ENCODE measurements at places on chromosomes 6 and 20.
A peak's percentile ranks its signal among the peaks of the same experiment; 100 is the strongest.

GRCh38 chr6:143937668-143937970 is 70.4 kb downstream of the PLAGL1 start:
- no peaks in the 10 kb centered on the region for H3K36me3 ChIP-seq
- H3K4me1 ChIP-seq, result no peaks in the 10 kb centered on the region
- no peak for DNase-seq
- H3K4me3 ChIP-seq, result no peak overlapping the region
- no peak overlapping the region for H3K27ac ChIP-seq

DNA sequence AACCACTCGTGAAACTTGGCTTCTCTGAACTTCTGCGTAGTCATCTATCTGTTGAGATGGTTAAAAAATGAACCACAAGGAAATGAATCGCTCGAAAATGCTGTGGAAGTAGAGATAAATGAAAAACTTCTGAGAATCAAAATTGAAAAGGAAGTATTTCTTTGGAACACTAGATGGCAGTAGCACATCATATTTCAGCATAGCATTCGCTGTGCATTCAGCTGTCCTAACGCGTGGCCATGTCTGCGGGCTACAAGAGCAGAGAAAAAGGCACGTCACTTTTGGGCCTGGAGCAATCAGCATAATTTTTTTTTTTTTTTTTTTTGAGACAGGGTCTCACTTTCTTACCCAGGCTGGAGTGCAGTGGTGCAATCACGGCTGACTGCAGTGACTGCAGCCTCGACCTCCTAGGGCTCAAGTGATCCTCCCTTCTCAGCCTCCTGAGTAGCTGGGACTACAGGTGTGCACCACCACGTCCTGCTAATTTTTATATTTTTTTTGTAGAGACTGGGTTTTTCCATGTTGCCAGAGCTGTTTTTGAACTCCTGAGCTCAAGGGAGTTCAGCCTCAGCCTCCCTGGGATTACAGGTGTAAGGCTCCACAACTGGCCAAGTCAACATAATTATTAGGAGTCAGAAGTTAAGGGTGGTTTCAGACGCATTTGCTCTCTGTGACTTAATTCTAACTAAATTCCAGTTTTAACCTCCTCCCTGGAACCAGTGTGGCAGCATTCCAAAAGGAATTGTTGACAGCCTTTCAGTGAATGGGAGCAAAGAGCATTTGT is 8.8 kb upstream of the PERP start:
- H3K36me3 ChIP-seq, result no peaks in the 10 kb centered on the region
- H3K27me3 ChIP-seq, result peaks cover 15% of the 10 kb centered on the region
- DNase-seq, result no peak
- H3K27ac ChIP-seq, result no peak overlapping the region
- H3K4me1 ChIP-seq, result no peaks in the 10 kb centered on the region

DNA sequence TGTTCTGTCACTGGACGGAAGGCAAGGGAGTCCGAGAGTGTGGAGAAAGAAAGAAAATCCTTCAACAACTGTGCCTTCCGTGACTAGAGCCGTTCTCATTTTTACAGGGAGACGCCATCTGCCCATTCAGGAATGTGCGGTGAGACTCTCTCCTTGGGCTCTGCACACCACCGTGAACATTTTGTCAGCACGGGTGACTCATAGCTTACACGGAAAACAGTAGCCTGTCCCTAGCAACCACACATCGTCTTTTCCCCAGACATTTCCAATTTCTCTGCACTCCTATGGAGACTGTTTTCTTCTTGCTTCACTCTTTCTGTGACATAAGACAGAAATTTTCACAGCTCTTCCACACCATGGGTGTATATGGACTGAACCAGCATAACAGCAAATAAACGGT is 55.1 kb downstream of the TBXT start:
- peaks cover 75% of the 10 kb centered on the region for H3K27me3 ChIP-seq
- no peaks in the 10 kb centered on the region for H3K36me3 ChIP-seq
- DNase-seq, result no peak
- no peak overlapping the region for H3K27ac ChIP-seq
- no peaks in the 10 kb centered on the region for H3K4me1 ChIP-seq

- no peak overlapping the region for H3K27ac ChIP-seq
- no peak for DNase-seq
- no peak overlapping the region for H3K4me3 ChIP-seq
- no peaks in the 10 kb centered on the region for H3K36me3 ChIP-seq
Measured at GRCh38 chr20:46631874-46632446, 19.3 kb downstream of the SLC13A3 start.

GRCh38 chr20:2867081-2867864 is 6.0 kb upstream of the PTPRA start:
- H3K4me1 ChIP-seq, result peaks cover 21% of the 10 kb centered on the region
- no peak overlapping the region for H3K4me3 ChIP-seq
- no peak for DNase-seq
- no peaks in the 10 kb centered on the region for H3K27me3 ChIP-seq
- no peak overlapping the region for H3K27ac ChIP-seq

DNA sequence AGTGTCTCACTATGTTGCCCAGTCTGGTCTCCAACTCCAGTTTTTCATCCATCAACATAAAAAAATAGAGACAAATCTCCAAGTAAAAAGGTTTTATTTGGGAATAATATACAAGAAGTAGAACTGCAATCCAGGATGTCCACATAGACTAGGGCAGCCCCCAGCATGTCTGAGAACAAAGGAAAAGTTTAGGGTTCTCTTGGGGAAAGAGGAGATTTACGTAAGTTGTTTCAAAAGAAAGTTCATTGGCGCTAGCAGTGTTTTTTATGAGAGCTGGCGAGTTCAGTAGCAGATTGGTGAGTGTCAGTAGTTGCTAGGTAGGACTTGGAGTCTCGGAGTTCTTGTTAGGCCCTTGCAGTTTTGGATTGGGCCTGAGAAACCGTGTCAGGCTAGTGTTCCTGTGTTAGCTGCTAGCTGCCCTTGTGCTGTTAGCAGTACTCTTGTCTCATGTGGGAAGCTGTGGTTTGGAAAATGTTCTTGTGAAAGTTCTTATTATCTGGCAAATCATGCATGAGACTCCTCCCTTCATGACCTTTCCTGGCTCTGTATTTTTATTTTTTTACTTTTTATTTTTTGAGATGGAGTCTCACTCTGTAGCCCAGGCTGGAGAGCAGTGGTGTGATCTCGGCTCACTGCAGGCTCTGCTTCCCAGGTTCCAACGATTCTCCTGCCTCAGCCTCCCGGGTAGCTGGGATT is 24.7 kb downstream of the TTLL9 start:
- H3K27me3 ChIP-seq, result no peaks in the 10 kb centered on the region
- peak; percentile 29 for DNase-seq
- H3K27ac ChIP-seq, result peak overlapping the region; percentile 48
- peaks cover 6% of the 10 kb centered on the region for H3K4me1 ChIP-seq
- H3K36me3 ChIP-seq, result no peaks in the 10 kb centered on the region
- no peak overlapping the region for H3K4me3 ChIP-seq

- H3K4me3 ChIP-seq, result no peak overlapping the region
- DNase-seq, result no peak
- H3K4me1 ChIP-seq, result peaks cover 22% of the 10 kb centered on the region
Measured at GRCh38 chr6:4941782-4942672, 61.8 kb downstream of the RPP40 start.

DNA sequence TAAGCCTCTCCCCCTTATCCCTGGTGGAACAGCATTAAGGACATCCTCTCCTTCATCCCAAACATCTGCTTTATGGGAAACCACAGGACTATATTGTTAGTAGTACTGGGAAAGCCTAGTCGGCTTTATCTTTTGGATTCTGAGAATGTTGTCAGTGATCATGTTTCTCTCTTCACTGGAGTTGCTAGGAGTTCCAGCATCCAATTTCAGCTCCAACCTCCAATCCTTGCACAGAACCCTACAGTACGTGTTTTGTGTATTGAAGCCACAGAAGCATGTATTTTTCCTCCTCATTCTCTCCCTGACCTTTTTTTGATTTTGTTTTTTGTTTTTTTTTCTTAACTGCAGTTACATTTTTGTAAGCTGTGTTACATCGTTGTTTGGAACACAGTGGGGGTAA is 84.0 kb downstream of the PHACTR3 start:
- H3K4me1 ChIP-seq, result peaks cover 29% of the 10 kb centered on the region
- H3K4me3 ChIP-seq, result no peak overlapping the region
- no peak overlapping the region for H3K27ac ChIP-seq
- H3K27me3 ChIP-seq, result no peaks in the 10 kb centered on the region

DNA sequence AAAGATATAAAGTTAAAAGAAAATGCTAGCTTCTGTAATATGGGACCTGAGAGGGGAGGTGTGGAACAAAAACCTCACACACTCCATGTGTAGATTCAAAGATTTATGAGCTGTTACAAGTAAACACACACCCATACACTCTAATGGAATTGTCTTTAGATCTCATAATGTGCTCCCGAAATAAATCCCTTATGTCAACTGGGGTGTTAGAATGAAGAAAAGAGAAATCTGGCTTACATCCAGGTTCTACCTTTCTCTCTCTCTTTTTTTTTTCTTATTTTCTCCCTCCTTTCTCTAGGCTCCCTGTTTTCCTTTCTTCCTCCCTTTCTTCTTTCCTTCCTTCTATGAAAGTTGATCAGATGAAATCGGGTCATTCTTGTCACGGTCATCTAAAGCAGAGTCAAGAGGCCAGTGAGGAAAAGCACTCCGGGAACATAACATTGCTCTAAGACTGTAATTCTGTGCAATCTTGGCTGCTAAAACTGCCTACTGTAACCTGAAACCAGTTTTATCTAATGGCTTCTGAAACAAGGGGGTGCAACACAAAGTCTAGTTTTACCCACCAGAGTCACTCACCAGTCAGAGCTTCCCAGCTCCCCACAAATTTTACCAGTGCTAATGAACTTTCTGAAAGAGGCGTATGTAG is 68.3 kb upstream of the BTBD3 start:
- DNase-seq, result no peak
- H3K27me3 ChIP-seq, result no peaks in the 10 kb centered on the region
- H3K36me3 ChIP-seq, result no peaks in the 10 kb centered on the region
- no peaks in the 10 kb centered on the region for H3K4me1 ChIP-seq
- H3K27ac ChIP-seq, result no peak overlapping the region
- H3K4me3 ChIP-seq, result no peak overlapping the region

DNA sequence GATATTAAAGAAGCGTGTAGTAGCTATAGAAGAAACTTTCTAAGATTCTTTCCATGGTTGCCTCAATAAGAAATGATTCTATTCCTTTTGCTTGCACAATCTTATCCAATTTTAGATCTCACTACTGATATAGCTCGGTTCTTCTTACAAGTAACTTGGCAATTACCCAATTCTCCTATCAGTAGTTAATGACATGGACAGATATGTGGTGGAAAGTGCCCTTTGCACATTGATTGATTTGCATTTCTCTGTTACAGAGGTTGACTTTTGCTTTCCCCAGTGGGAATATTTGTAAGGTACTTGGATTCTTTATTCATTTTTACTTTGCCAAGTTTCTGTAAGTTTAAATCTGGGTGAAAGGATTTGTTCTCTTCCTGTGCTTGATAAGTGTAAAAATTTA is 93.7 kb upstream of the QKI start:
- H3K4me3 ChIP-seq, result no peak overlapping the region
- peaks cover 53% of the 10 kb centered on the region for H3K4me1 ChIP-seq

DNA sequence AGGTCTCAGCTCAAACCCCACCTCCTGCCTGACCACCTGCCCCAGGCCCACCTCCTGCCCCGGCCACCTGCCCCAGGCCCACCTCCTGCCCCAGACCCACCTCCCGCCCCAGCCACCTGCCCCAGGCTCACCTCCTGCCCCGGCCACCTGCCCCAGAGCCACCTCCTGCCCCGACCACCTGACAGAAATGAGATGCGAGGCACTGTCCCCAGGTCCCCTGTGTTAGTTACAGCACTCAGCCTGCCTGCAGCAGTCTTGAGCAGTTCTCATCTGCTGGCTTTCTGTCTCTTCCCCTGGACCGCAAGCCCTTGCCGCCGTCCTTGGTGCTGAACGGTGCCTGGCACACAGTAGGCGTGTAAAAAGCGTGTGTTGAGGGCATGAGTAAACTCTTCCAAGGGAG is 79.5 kb downstream of the CDH4 start:
- no peak overlapping the region for H3K27ac ChIP-seq
- H3K36me3 ChIP-seq, result no peaks in the 10 kb centered on the region
- no peak overlapping the region for H3K4me3 ChIP-seq
- no peak for DNase-seq
- peaks cover 39% of the 10 kb centered on the region for H3K27me3 ChIP-seq

DNA sequence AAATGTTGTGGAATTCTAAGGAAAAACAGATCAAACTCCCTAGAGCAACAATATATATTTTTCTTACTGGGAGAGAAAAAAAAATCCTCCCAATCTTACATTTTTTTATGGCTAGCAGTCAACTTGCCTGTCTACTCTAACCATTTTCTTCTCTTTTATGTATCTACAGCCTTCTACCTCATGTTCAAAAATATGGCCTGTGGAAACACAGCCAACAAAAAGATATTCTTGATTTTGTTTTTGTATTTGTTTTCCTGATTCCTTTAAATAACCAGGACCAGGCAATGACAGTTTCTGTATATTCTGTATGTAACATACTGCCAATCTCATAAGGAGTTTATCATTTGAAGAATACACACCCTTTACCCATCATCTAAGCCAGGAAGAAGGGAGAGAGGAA is 13.0 kb upstream of the SLC16A10 start:
- H3K4me1 ChIP-seq, result no peaks in the 10 kb centered on the region
- no peak for DNase-seq
- no peak overlapping the region for H3K4me3 ChIP-seq
- no peak overlapping the region for H3K27ac ChIP-seq
- no peaks in the 10 kb centered on the region for H3K36me3 ChIP-seq
- no peaks in the 10 kb centered on the region for H3K27me3 ChIP-seq

DNA sequence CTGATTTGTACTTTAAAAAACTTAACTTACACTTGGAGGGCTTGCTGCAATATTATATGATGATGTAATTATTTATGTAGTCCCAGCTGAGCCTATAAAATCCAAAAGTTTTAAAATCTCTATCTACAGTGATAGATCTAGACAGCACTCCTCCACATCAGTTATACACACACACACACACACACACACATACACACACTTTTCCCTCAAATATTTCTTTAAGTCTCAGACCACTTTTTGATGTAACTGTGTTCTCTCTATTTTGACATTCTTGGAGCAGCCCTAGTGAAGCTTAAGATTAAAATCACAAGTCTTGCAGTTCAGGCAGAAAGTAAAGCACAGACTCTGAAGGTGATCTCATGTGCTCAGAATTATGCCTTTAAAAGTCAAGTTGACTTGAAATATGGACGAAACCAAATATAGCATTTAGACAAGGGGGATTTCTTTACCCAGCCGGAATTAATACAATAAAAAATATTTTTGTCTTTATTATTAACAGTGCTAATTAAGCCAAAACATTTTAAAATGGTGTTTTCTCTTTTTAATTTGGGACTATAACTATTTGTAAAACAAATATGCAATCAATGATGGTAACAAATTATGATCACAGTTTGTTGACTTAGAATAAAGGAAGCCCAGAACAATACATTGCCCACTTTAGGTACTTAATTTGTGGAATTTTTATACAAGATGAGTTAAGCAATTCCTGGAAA is 63.5 kb upstream of the TMEM30A start:
- peaks cover 60% of the 10 kb centered on the region for H3K4me1 ChIP-seq
- H3K36me3 ChIP-seq, result peaks cover 32% of the 10 kb centered on the region
- no peak for DNase-seq
- no peaks in the 10 kb centered on the region for H3K27me3 ChIP-seq

DNA sequence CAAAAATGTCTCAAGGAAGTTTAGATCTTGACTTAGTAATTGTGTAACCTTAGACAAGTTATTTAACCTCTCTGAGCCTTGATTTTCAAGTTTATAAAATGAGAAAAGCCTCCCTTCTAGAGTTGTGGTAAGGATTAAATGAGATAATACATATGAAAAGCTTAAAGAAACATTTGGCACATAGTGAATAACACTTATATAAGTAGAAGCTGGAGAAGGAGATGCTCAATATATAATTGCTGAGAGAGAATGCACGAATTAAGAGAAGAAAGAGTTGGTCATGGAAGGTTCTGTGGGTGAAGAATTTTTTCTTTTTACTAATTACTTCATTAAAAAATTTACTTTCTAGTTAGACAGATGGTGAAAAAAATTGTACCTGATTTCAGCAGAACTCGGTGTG is 5.3 kb downstream of the ACSS2 start:
- DNase-seq, result no peak
- H3K27ac ChIP-seq, result no peak overlapping the region
- H3K4me3 ChIP-seq, result no peak overlapping the region
- H3K4me1 ChIP-seq, result peaks cover 50% of the 10 kb centered on the region
- H3K36me3 ChIP-seq, result peaks cover 31% of the 10 kb centered on the region
